DMS153 (cell line): ENCODE measurements at places on chromosomes 12 and 14.

DNA sequence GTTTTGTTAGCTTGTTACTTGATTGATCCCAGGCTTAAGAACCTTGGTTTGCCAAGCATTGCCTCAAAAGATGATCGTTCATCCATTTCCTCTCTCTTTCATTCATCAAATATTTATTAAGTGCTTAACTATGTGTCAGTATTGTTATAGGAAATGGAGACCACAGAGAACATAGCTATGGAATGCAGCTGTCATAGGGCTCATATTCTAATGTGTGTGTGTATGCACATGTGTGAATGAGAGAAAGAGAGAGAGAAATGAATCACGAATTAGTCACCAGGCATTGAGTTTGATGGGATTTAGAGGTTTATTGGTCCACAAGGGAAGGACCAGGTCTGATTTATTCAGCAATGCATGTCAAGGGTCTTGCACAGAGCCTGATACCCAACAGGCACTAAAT lies 71.0 kb upstream of the FBXO21 start:
- DNase-seq = no peak

- DNase-seq = no peak
Observed at GRCh38 chr14:88270776-88271175, 52.3 kb downstream of the KCNK10 start.

DNA sequence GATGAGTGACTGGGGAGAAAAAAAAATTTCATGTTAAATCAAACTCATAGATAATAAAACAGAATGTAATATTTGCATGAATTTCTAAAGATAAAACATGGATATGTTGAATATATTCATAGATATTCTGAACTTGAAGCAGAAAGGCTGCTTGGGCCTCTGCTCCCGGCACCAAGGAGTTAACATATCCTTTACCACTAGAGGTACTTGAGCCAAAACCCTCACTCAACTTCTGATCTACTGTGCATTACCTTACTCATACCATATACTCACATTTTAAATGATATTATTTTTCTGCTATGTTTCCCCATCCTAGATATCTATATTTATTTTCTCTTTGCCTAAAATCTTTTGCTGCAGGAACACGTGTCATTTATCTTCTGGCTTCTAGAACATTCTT lies 14.9 kb downstream of the AREL1 start:
- DNase-seq = no peak

GRCh38 chr14:102472791-102473150 lies 36.8 kb downstream of the ANKRD9 start:
- DNase-seq = no peak

DNA sequence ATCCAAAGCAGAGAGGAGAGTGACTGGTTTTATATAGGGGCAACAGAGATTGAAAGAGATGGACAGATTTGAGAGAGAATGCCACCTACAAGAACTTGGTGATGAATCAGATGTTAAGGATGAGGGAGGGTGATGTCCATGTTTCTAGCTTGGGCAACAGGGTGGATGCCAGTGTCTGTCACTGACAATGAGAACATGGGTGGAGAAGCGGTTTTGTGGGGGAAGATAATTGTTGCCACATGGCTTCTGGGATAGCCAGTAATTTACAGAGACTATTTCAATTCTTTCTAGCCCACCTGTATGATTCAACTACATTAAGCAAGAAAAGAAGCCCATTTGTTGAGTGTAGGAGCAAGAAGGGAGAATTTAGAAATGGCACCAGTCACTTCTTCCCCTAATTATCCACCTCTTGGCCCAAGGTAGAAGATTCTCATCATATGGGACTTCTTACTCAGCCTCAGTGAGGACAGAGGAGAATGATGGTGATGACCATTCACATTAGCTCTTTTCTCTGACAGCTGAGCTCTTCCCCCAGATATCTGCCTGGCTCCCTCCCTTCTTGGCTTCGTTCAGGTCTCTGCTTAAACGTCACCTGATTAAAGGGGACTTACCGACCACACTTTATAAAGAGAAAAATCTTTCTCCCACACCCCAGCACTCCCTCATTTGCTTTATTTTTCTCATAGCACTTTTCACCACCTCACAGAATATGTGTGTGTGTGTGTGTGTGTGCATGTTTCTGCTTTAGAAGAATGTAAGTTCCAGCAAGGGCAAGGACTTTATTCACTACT lies 117.8 kb downstream of the DUSP6 start:
- no peak for DNase-seq

- DNase-seq = no peak
Observed at GRCh38 chr14:100708425-100709288, 18.0 kb upstream of the DLK1 start.

GRCh38 chr12:117966511-117966910 lies 2.3 kb downstream of the KSR2 start:
- no peak for DNase-seq

- no peak for DNase-seq
Observed at GRCh38 chr12:118357257-118358007, 15.3 kb downstream of the TAOK3 start.

- DNase-seq = no peak
Observed at GRCh38 chr12:124097701-124098100, 124.7 kb downstream of the ZNF664 start.

DNA sequence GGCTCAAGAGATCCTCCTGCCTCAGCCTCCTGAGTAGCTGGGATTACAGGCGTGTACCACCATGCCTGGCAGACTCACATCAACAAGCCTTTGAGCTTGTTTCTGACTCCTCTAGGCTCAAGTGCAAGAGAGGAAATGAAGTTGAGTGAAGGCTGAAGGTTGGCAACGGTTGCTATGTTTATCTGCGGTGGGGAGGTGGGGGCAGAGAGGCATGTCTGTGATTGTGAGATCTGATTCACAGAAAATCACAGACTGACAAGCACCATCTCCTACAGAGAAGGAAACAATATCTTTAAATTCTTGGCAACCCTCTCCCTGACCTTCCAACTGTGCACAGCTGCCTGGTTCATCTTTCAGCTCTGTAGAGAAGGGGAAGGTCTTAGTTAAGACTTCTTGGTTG lies 22.1 kb upstream of the NINJ2 start:
- peak; percentile 7 for DNase-seq

DNA sequence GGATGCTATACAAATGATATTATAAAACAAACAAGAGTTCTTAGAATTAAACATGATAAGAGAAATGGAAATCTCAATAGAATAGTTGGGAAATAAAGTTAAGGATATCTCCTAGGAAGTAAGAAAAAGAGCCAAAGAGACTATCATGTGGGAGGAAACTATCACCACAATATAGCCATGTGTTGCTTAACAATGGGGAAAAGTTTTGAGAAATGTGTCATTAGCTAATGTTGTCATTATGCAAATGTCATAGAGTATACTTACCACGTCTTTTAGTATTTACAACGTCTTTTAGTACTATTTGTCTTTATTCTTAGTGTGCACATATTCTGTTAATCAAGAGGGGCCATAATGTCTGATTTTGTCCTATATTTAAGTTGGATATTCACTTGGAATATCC lies 58.7 kb downstream of the ZNF641 start:
- no peak for DNase-seq

DNA sequence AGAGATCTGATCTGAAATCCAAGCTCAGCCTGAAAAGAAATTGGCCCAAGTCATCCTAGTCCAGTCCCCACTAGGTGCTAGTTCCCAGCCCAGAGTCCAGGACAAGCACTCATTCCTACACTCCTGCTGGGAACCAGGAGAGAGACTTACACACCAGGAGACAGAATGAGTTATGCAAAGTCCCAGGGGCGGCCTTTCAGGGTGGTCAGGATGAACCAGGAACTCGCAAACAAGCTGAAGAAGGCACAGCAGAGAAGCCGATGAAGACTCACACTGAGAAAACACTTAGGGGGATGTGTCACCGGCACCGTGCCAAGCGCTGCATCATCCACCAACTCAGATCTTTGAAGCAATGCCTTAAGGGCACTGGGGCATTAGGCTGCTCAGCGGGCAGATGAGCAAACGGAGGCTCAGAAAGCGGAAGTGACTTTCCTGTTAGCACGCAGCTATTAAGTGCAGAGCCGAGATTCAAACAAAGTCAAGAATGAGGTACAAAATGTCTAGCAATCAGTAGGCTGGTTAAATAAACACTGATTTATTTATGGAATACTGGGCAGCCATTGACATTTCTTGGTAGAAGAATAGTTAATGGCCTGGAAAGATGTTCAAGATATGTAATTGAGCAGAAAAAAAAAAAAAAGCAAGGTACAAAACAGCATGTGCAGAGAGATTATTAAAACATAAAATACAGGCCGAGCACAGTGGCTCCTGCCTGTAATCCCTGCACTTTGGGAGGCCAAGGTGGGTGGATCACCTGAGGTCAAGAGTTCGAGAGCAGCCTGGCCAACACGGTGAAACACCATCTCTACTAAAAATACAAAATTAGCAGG lies 78.7 kb downstream of the LRRC74A start:
- DNase-seq = peak; percentile 62

DNA sequence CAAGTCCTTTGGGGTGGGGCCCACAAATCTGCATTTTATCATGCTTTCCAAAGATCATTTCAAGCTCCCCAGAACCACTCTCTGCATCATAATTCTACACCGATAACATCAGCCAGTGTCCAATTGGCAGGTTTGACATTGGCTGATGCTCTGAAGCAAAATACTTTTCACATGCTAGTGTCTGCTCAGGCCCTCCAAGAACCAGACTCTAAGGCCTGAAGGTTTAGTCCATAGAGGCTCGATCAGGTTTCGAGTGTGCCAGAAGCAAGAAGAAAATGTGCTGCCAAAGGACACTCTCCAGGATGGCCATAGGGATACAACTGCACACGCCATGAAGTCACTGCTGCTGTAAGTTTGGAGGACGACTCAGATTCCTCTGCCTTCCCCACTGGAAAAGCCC lies 280.3 kb downstream of the KSR2 start:
- no peak for DNase-seq

DNA sequence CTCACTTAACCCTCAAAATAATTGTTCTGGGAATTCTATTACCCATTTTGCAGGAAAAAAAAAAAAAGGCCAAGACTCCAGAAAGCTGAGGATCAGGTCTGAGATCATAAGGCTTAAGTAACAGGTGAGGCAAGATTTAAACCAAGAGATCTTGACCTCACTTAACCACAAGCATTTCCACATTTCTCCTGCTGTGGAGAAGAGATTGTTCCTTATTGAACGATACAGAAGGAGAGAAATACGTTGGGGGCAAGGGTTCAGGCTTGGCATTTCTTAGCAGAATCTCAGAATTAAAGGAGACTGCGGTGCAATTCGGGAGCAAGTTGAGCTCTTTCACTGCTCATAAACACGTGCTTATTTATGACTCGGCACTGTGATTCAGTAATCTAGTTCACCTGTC lies 885.3 kb upstream of the TMEM132C start:
- DNase-seq = no peak

GRCh38 chr12:88235183-88235833 lies 93.2 kb downstream of the TMTC3 start:
- DNase-seq = no peak

DNA sequence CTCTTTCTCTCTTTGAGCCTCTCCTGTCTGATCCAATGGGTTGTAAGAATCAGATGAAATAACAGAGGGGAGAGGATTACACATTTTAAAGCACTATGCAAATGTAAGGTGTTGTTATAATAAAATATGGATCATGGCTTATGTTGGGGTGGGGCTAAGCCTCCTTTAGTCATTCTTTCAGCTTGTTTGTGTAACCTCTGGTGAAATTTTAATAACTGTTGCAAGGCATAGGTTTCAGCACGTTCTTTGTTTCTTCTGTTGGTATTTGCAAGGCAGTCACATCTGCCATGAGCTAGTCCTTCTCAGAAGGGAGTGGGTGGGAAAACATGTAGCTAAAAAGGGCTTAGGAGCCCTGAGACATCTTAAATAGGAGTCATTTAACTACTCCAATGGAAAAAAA lies 74.8 kb upstream of the FRMD6 start:
- no peak for DNase-seq

GRCh38 chr12:68885381-68885780 lies 47.6 kb downstream of the CPM start:
- no peak for DNase-seq

DNA sequence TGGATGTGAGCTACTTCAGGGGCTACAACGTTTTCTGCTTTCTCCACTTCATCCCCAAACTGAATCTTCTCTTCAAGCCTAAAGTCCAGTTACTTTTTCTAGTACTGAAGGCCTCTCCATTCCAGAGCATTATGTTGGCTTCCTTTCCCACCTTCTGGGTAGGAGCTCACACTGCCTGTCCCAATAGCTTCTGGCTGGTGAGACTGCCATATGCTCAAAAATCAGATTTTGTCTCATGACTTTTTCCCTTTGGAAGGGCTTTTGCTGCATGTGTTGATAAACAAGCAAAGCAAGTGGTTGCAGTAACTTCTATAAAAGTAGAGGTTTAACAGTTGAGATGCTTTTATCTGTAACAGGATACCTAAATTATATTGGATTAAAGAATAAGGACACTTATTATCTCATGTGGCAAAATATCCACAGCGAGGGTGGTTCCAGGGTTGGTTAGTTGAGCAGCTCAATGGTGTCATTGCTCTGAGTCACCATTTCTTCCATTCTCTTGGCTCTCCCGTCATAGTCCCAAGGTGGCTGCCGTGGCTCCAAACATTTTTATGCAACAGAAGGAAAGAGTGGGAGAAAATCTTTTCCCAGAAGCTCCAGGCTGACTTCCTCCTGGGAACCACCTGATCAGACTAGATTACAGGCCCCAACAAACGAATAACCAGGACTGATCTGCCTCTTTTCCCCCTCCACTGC lies 15.1 kb upstream of the PPFIBP1 start:
- DNase-seq = no peak

- no peak for DNase-seq
Observed at GRCh38 chr14:98962118-98962517, 309.9 kb downstream of the BCL11B start.

DNA sequence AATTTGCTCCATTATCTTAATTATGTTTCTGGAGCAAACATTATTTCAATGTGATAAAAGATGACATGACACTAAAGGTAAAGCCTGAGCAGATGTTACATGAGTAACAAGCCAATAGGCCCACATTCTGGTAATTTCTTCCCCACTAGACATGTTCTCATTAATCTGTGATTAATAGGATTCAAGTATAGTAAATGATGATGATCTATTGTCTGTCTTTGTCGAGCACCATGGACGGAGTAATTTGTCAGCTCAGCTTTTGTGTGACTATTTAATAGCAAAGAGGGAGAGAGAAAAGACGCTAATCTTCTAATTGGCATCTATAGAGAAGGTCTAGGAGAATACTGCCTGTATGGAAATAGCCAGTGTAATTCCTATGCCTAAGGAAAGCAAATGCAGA lies 62.2 kb upstream of the INSM2 start:
- DNase-seq = no peak

DNA sequence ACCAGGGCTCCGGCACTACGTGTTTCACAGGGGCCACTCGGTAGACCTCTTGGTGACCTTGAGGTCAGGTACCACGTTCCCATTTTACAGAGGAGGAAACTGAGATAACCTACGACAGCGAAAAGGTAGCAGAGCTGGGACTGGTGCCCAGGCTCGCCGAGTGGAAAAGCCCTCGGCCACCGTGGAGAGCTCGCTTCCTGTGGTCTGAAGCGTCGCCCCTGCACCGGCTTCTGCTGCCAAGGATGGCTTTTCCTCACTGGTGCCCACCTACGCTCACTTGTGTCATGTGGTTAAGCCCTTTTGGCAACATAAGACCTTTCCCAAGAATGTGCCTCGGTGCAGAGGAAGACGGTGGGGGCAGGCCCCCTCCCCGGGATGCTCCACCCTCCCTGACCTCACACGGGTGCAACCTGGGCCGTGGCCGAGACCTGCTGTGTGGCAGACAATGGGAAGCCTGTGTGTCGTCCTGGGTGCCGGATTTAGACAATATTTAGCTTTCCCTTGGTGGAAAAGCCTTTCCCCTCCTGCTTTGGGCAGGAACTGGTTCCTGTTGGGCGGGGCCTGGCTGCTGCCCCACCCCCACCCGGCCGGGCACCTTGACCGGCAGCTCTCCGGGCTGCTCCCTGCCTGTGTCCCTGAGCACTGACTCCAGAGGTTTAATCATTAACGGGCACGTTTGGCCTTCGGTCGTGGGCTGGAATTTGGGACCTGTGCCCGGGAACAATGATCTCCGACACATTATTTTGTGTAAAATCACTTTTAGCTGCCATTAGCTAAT lies 32.4 kb upstream of the PPP1R13B start:
- DNase-seq = no peak
